T-helper 1 cell (primary cell): ENCODE measurements at places on chromosomes 4 and X.

DNA sequence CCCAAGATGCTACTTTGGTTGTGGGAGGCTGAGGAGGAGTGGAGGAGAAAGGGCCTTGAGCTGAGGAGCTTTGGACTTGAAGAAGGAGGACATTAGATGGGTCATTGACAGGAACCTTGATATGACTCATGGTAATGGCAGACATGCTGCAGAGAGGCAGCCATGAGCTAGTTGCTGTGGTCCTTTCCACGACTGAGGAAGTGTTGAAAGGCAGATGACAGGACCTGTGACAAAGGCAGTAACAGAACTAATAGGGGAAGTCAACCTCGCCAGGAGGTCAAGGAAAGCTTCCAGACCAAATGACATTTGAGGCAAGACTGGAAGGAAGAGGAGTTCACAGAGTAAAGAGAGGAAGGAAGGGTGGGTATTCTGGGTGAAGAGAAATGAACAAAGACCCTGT, 7.6 kb upstream of the XPNPEP2 start:
- DNase-seq: no peak

GRCh38 chrX:8848911-8849310, 47.7 kb upstream of the FAM9A start:
- DNase-seq: no peak

GRCh38 chr4:36332782-36333131, 51.3 kb downstream of the DTHD1 start:
- peak; percentile 36 for DNase-seq

- no peak for DNase-seq
Observed at GRCh38 chr4:165684177-165684805, 188.7 kb upstream of the TLL1 start.

GRCh38 chrX:153527208-153527607, 9.8 kb downstream of the ATP2B3 start:
- DNase-seq: no peak

- no peak for DNase-seq
Observed at GRCh38 chrX:13747836-13748235, 13.3 kb downstream of the OFD1 start.

DNA sequence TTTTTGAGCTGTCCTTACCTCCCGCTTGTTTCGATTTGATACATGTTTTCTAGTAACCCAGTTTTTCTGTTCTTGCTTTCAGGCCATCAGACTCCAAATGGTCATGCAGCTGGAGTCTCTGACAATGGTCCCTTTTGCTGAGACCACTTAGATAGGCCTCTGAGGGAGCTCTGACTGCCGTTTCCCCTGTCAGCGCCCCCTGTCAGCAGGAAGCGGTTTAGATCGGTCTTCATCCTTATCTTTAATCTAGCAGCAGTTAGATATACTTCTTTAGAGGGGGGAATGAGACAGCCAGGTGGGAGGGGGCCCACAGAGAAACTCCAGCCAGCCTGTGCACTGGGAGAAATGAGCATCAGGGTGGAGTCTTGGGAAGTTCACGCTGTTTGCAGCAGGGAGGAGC, 457.9 kb downstream of the GPAT3 start:
- DNase-seq: no peak

GRCh38 chrX:132576939-132577338, 88.1 kb upstream of the MBNL3 start:
- no peak for DNase-seq

DNA sequence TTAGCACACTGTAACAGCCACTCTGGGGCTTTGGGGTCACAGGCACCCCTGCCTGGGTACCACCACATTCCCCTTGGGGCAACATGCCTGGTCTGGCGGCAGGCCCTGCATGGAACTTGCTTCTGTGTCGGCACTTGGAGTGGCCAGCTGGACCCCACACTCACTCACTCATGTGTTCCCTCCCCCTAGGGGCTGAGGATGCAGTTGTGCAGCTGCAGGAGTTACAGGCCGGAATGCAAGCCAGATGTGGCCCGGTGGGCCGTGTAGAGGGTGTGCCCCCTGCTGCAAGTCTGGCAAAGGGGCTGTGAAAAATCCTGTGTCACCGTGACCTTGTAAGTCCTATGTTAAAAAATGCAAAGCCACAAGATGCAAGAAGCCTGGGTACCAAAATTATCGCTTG, 34.2 kb downstream of the ATXN3L start:
- DNase-seq: no peak
